Mammary epithelial cell (primary cell): ENCODE measurements at places on chromosomes 4 and X. TPM values are rescaled to one million over a fixed set of nuclear protein-coding genes. Genes with fewer than 3 reads are reported as not detected.

The CACNA1F gene
- not detected for polyA plus RNA-seq

The NXF2B gene
- polyA plus RNA-seq = not detected

The RNF150 gene
- 0.01 TPM for polyA plus RNA-seq

The TLR10 gene
- not detected for polyA plus RNA-seq

The CHRDL1 gene
- 0.07 TPM for polyA plus RNA-seq

The HSD17B13 gene
- polyA plus RNA-seq = not detected

The MAML3 gene
- polyA plus RNA-seq = 0.57 TPM

The SPANXN3 gene
- polyA plus RNA-seq = not detected
